Large intestine (tissue), 12 donors: ENCODE measurements at places on chromosomes 6 and 20.
A peak's percentile ranks its signal among the peaks of the same experiment; 100 is the strongest.

- no peak for DNase-seq
Measured at GRCh38 chr20:49303065-49303552, 25.3 kb upstream of the ZNFX1 start.

GRCh38 chr6:102407886-102408741 is 1014.6 kb downstream of the GRIK2 start:
- DNase-seq = no peak

DNA sequence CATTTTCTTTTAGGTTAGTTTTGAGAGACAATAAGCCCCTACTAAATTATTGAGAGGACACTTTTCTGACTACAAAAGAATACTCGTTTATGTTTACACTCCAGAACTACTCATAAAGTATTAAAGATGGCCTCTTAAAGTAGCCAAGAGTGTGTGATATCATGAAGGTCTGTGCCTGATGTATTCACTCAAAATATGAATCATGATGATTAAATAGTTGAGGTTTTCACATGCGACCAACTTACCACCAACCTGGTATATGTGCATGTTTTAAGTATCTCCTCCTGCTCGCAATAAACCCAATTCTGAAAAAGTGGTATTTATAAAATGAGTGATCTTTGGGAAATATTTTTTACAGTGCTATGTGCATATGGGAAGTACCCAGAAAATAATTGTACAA is 43.9 kb downstream of the IL20RA start:
- DNase-seq = no peak

- no peak for DNase-seq
Measured at GRCh38 chr6:122754191-122754731, 25.3 kb upstream of the FABP7 start.

DNA sequence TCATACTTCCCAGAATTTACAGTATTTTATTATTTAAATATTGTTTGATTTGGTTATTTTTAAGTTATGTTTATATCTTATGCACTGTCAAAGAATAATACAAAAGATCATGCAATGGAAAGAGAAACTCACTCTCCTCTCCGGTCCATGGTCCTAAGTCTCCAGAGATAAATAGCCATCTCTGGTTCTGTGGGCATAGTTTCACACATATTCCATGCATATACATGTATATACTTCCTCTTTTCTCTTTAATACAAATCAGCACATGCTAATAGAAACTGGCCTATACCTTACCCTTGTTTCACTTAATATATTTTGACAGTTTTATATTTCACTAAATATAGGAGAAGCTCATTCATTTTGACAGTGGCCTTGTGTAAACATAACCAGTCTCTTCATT is 901.7 kb upstream of the CITED2 start:
- DNase-seq = no peak

DNA sequence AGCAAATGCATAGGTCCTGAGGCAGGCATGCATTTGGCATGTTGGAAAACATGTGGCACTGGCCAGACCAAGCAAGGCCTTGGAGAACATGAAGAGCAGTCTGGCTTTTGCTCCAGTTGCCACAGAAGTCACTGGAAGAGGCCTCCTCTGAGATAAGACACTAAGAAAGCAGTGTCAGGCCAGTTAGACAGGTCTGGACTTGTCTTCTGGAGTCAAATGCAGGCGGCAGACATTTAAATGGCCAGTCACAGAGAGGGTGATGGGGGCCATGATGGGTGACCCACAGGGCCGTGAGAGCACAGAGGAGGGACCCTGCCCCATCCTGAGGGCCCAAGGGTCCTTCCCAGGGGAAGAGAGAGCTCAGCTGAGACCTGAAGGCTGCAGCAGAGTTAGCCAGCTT is 26.7 kb upstream of the ADA start:
- DNase-seq = no peak

- DNase-seq = no peak
Measured at GRCh38 chr6:159884720-159885119, 6.1 kb upstream of the MAS1 start.

DNA sequence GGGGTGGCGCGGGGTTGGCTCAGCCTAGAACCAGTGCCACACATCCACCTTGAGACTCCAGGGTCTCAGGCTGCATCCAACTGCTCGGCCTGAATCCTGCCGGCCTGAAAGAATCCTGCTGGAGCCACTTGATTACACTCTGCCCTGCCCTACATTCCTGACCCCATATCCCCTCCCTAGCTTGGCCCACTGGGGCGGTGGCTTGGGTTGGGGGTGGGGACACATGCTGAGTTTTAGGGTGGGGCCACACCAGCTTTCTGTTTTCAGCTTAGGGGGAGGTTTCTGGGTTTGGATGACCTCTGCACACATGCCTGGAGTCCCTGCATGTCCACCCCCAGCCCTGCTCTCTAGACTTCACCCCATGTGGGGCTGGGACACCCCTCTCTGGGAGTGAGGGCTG is 6.8 kb downstream of the ITPR3 start:
- DNase-seq = peak; percentile 57

- DNase-seq = no peak
Measured at GRCh38 chr6:76262240-76262639, 189.8 kb upstream of the IMPG1 start.

DNA sequence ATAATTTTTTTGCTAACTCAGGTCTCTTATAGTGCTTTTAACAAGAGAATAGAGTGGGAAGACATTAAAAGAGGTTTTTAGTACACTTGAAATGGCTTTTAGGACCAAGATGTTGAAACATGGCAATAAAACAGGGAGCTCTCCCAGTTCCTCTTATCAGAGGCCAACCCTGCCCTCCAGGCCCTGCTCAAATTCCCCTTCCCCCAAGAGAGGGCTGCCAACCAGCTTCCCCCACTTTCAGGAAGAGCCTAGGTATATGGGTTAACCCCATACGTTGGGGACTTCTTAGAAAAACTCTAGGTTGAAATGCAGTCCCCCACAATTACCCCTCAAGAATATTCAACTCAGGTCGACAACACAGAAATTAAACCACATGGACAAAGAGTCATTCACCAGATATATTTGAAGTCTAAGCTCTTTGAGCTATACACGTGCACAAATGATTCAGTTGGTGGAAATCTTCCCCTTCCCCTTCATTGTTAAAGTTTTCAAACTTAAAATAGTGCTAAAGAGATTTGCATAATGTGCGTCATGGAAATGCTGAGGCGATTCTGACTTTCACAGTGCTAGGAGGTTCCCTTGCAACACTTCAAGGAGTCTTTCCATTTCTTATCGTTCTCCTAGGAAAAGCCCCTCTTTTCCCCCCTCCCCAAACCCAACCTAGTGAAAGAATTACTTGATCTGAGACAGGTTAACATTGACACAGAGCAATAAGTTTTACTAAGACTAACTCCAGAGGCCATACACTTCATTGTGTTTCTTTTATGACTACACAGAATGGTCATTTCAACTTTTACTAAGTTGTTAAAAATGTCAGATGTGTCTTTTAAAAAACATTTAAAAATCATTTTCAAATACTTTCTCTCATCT is 49.8 kb upstream of the ENPP5 start:
- peak; percentile 56 for DNase-seq

- no peak for DNase-seq
Measured at GRCh38 chr20:32355417-32355841, 2.7 kb upstream of the ASXL1 start.

DNA sequence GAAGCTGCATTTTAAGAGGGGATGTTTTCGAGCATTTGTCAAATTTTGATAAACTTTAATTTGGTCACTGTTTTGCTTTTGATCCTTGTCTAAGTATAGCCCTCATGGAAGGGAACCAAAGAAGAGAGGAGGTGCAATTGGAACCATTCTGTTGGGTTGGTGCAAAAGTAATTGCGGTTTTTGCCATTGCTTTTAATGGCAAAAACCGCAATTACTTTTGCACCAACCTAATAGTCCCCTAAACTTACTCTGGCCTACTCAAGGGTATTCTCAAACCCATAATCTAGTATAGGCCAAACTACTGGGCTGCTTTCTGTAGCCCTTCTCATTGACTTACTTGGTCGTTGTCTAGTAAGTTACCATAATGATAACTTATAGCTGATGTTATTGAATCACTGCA is 634.7 kb downstream of the MAFB start:
- DNase-seq = no peak

GRCh38 chr6:124226396-124226795 is 422.7 kb downstream of the NKAIN2 start:
- DNase-seq = no peak

DNA sequence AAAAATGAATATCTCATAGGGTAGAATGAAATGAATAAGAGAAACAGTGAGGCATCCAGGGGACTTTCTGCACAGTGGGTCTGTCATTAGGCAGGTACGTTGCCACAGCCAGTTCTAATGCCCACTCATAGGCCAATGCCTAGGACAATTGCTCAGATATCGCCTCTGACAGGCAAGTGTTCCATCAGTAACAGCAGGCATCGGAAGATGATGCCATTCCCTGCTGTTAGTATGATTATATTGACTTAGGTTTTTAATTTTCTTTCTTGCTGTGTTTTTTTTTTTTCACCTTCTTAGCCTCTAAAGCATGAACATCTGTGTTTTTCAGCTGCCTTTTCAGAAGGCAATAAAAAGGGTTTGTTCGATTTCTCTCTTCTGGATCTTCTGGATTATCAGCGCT is 90.7 kb downstream of the PRL start:
- no peak for DNase-seq

- DNase-seq = no peak
Measured at GRCh38 chr20:23147964-23148730, 62.0 kb upstream of the CD93 start.

- no peak for DNase-seq
Measured at GRCh38 chr6:25016014-25016720, 80.4 kb upstream of the RIPOR2 start.

DNA sequence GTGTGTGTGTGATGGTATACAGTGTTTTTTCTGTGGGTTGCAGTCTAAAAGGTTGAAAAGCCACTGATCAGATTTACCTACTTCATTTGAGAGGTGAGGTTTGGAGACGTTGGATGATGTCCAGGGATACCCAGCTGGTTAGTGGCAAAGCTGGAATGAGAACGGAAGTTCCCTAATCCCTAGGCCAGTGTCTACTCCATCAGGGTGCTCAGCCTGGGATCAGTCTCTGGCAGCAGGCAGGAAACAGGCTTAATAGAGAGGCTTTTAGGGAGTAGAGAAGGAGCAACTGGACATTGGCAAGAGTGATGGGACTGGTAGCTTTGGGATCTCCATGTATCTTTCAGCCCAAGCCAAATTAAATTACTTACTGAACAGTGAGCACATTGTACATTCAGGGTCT is 80.7 kb downstream of the C6orf52 start:
- DNase-seq = no peak

DNA sequence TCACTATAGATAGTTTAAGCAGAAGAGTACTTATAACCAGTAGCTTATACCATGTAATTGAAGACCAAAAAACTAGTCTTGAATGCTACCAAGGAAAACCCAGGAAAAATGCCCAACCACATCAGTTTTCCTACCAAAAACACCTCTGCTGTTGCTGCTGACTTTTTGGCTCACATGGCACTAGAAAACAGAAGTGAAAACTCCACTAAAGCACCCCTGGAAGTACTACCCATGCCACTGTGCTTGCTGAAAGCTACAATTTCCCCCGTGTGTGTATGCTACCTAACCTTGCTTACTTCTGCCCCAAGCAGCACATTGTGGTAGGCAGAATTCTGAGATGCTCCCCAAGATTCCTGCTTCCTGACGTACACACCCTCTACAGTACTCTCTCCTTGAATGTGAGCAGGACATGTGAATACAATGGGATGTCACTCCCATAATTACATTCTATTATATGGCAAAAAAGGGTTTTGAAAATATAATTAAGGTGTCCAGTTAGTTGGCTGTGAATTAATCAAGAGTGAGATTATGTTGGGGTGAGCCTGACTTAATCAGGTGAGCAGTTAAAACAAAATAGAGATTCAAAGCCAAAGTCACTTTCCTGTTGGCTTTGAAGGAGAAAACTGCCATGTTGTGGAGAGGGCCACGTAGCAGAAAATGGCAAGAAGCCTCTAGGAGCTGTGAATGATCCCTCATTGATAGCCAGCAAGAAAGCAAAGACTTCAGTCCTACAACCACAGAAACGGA is 209.8 kb upstream of the MARCKS start:
- DNase-seq = no peak

DNA sequence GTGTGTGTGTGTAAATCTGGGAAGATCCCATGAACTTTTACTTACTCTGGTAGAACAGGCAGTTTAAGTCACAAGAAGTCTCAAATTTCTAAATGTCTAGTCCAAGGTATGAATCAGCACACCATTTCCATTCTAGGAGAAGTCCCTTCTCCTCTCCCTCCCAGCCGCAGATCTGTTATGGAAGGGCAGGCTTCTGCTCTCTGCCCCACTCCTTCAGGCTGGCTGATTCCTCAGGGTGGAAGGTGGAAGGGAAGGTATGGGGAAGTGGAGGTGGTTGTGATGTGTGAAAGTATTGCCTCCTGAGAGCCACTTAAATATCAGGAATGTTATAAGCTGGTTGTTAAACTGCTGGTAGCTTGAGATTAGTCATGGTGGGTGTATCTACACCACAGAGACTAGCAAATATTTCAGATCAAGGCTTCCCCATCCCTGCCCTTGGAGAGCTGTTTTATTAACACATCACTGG is 44.5 kb upstream of the LAMA4 start:
- no peak for DNase-seq

- no peak for DNase-seq
Measured at GRCh38 chr20:17971300-17972013, 2.6 kb downstream of the MGME1 start.

- no peak for DNase-seq
Measured at GRCh38 chr6:53546281-53546680, 1.4 kb upstream of the GCLC start.

GRCh38 chr6:39377539-39377950 is 55.0 kb upstream of the KCNK16 start:
- DNase-seq = peak; percentile 54

- no peak for DNase-seq
Measured at GRCh38 chr20:60137657-60138245, 179.5 kb downstream of the CDH26 start.

DNA sequence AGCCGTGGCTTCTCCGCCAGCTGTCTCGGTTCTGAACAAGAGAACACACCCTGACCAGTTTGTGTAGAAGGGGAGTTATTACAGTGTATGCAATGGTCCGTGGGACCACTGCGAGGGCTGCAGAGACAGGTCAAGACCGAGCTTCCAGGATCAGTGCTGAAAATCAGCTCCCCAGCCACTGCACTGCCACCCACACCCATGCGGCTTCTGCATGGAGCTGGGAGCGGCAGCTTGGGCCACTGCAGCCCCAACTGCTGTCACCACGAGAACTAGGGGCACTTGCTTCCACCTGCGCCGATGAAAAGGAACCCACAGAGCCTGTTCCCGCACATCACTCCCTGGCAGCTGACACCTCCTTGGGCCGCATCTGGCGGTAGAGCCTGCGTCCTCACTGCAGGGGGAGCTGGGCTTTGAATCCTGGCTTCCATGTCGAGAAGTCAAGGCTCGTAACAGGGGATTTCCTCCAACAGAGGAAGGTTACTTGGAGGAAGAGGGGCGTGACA is 56.2 kb downstream of the TMEM242 start:
- no peak for DNase-seq

DNA sequence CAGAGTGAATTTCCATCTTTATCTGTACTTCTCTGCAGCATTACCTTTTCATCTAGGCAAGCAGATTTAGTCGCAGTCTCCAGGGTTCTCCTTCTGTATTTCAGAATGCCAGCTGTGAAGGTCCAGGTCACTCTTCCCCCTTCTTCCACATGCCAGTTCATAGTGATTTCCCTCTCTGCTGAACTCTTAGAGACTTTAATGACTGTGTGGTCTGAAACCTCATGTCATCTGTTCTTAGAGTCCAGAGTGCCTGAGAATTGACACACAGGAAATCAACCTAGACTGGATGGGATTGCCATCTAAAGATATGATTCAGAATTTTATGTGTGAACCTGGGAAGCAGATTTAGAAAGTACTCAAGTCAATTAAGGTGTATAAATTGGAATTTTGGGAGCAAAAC is 248.1 kb downstream of the TPBG start:
- DNase-seq = no peak
